ENCODE measurements at places on chromosomes 11 and 22.

- DNase-seq, result no peak
Observed at GRCh38 chr11:33703788-33704187, 3.2 kb upstream of the C11orf91 start.

- DNase-seq, result no peak
Observed at GRCh38 chr11:12693094-12693478, 18.9 kb downstream of the TEAD1 start.

- no peak for DNase-seq
Observed at GRCh38 chr11:94550513-94550912, 6.8 kb downstream of the FUT4 start.

- DNase-seq, result no peak
Observed at GRCh38 chr22:42887523-42888507, 30.7 kb upstream of the ARFGAP3 start.

- no peak for DNase-seq
Observed at GRCh38 chr11:33405834-33406602, 148.8 kb downstream of the HIPK3 start.

DNA sequence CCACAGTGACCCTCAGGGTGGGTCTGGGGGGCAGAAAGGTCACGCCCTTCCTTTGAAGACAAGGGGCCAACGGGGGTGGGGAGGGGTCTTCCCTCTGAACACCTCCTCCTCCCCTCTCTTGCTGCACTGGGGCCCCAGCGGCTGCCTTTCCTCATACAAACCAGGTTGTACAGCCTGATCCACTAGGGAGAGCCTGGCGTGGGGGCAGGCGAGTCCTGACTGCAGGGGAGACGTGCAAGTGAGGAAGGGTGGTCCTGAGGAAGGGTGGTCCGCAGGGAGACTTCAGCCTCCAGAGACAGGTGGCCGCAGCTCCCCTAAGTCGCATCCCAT is 43.6 kb upstream of the LINC01488 start:
- DNase-seq, result no peak

GRCh38 chr11:29251738-29252137 is 765.1 kb downstream of the KCNA4 start:
- no peak for DNase-seq

DNA sequence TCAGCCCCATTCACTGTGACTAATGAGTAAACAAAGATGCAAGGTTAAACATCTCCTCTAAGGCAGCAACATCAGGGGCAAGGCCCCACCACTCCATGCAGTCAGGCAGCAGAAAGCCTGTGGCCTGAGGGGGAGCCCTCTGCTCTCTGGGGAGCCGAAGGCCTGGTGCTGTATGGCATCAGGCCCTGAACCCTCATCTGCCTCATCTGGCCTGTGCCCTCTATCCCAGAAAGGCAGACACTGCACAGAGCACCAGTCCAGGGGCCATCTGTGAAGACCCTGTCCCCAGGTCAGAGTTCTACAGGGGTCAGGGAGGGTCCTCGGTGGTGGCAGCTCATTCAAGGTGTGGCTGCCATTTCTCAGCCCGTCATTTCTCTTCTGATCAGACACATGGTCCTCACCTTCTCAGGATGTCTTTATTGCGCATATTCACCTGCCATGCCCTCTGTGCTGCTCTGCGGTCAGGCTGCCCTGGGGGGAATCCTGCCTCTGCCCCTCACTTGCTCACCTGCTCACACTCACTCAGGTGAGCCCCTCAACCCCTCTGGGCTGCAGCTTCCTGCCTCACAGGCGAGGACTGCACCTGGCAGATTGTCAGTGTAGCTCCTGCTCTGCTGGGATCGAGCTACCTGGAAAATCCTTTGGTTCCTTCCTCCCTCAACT is 103.1 kb upstream of the PITPNB start:
- no peak for DNase-seq

DNA sequence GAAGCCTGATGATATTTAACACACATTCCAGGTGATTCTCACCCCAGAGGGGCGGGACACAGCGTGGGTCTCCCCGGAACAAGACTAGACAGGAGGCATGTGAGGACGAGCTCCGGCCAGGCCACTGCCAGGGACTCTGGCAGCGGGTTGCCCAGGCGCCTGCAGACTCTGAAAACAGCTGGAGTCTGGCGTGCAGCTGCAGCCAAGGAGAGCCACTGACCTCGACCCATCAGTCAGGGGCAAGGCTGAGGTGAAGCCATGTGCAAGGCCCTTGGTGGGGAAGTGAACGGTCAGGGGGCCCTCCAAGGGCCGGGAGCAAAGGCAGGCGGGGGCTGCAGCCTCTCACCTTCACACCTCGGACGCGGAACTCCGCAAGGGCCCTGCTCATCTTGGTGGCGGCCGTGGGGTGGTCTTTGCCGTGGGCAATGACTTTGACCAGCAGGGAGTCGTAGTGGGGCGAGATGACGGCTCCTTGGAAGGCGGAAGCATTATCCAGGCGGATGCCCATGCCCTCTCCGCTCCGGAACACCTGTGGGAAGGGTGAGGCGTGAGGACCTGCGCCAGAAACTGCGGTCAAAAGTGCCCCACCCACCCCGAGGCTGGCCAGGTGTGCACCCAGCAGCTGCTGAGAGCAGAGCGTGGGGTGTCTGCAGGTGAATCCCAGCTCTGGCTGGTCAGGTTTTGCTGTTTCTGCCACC is 6.7 kb downstream of the LRFN4 start:
- no peak for DNase-seq

DNA sequence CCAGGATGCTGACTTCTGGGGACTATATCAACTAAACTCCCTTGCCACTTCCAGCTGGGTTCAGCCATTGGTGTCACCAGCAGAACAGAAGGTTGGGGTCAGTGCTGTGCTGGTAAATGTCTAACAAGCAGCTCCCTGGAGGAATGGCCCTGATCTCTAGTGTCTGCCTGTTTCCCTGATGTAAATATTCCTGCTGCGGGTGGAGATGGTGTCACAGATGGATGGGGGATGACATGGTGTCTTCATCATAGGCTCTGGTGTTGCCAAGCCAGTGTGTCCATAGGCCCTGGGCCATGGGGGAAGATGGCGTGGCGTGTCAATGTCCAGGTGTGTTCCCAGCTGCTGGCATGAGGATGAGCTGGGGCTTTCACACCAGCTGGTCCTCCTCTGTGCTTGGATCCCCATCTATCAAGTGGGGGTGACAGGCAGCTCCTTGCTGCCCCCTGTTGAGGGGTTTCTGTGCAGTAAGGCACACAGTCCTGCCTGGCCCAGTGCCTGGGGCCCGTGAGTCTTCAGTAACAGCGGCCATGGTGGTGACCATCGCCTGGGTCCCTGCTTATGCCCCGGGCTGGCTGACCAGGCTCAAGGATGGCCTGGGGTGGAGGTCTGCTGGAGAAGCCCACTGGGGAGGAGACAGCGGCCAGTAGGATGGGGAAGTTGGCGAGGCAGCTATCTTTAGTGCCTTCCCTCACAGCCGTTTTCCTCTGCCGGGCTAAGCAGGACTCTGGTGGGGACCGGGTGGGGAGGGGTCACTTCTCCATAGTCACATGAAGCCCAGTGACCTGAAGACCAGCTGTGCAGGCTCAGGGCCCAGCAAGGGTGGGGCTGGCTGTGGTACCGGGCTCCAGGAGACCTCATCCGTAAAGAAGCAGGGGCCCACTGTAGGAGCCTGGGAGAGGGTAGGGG is 12.7 kb downstream of the RPL3 start:
- peak; percentile 60 for DNase-seq

DNA sequence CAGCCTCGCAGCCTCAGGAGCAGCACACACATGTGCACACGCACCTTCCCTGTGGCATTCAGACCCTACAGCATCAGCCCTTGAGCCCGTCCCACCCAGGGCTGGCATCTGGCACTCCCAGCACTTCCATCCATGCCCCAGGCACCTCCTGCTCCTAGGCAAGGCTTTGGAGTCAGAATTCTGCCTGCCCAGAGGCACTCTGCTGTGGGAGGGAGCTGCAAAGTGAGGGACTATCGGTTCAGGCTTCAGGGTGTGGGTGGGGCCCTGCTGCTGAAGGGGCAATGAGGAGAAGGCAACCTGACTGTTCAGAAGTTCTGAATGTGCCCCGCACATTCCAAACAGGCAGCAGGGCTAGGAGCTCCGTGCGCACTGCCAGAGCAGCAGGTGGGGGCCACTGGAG is 39.7 kb downstream of the NECTIN1 start:
- no peak for DNase-seq

Data from K562 (cell line).